ENCODE measurements at places on chromosomes 6 and 20.

- DNase-seq = no peak
Observed at GRCh38 chr6:306641-307061, 14.4 kb downstream of the DUSP22 start.

DNA sequence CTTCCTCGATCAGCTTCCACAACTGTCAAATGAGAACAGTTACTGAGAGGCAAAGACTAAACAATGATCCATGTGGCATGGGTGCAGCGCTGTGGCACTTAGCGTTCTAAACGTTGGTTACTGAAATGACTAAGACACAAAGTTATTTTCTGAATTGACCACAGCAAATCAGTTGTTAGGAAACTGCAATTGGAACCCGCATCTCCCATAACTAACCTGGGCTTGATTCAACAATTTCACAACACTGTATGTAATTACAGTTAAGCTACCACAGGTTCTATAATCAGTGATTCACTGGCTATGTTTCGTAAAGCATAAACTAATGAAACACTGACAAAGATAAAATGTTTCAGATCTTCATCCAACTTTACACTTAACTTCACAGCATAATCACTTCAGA, 12.5 kb downstream of the WDR27 start:
- DNase-seq = no peak

GRCh38 chr6:79824202-79824601, 123.2 kb downstream of the ELOVL4 start:
- no peak for DNase-seq

DNA sequence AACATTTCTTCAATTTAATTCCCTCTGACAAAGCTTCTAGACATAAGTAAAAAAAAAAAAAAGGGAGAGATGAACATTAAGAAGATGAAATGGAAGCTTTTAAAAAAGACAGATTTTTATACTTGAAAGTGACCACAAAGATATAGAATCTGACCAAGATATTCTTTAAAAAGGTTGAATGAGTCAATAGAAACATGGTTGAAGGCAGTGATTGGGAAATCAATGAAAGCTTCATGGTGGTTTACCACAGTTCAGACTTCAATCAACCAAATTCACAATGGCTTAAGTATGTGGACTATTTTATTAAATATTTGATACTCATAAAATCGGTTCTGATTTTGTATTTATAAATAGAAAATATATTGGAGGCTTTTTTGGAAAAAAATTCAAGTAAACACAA, 248.4 kb upstream of the HSF2 start:
- no peak for DNase-seq

DNA sequence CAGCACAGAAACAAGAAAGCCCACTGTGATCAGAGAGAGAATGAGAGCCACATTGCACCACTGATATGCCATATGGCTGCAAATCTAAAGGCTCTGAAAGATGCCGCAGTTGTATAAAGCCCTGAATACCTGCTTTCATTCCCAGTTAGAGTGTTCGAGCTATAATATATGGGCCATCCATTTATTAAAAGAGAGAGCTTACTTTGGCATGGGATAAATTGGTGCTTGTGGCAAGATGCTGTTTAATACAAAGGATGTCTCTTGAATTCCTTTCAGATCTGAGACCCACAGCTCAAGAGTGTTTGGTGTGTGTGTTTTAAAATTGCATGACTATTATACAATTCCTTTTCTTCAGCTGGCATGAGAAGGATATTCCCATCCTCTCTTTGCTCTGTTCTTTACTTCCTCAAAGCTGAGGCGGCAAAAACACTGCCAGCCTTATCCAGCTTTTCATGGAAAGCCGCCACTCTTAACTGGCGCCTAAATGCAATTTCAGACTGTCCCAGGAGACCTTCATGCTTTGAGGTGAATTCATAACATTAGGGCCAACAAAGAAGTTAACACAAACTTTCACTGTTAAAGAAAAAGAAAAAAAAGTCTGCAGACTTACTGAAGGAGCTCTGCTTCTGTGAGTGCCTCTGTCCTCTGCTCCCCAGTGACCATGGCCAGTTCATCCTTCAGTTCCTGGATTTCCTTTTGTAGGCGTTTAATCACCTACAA, 147.6 kb downstream of the KIF6 start:
- no peak for DNase-seq

DNA sequence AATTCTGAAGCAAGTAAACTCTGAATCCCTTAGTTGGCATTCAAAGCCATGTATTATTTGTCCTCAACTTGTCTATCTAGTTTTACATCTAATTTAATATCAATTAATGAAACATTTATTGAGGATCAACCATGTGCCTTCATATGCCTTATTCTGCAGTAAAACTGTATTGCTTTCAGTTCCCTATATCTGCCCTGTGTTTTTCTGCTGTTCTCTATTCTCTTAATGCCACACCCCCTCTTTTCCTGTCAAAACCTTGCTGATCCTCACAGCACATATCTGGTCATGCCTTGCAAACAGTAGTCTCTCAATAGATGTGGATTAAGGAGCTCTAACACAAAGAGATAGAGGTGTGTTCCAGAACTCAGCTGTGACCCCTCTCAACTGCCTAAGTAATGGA, 2.0 kb downstream of the FIG4 start:
- DNase-seq = no peak

DNA sequence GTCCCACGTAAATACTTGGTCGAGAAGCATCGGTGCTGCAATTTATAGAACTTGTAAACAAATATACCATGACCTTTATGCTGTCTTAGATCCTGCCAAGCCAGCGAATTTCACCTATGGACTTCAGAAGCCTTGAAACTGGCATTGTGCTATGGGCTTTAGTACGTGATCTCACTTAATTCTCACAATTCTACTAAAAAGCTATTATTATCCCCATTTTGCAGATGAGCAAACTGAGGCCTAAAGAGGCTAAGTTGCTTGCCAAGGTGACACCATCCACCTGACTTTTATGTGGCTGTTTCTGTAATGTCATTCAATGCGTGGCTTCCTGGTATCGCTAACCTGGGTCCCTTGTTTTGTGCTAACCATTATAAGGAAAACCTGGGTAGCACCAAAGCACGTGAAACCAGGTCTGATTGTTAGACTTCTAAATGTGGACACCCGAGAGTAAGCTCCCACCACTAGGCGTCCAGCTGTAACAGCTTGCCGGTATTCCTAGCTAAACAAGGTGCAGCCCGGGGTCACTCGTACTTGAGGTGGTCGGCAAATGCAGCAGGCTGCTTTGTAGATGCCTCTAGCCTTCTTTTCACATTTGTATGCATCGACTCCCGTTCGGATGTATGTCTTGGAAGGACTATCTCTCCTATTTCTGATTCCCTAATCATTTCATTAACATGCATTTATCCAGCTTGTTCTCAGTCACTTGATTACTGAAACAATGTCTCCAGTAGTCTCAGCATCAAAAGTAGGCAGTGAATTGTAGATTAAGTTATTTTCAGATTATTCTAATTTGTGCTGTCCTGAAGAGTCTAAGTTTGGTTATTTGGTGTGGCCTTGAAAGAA, 1.1 kb downstream of the SYNJ2 start:
- DNase-seq = no peak

All from psoas muscle (tissue), 8 donors.